ENCODE measurements at places on chromosomes 4 and X.

- peak; percentile 76 for DNase-seq
Measured at GRCh38 chrX:75522565-75523431, at the start of gene ZDHHC15. ZDHHC15 (minus strand) TSS chrX:75523037; CDS start chrX:75523024, 13 bp downstream.

DNA sequence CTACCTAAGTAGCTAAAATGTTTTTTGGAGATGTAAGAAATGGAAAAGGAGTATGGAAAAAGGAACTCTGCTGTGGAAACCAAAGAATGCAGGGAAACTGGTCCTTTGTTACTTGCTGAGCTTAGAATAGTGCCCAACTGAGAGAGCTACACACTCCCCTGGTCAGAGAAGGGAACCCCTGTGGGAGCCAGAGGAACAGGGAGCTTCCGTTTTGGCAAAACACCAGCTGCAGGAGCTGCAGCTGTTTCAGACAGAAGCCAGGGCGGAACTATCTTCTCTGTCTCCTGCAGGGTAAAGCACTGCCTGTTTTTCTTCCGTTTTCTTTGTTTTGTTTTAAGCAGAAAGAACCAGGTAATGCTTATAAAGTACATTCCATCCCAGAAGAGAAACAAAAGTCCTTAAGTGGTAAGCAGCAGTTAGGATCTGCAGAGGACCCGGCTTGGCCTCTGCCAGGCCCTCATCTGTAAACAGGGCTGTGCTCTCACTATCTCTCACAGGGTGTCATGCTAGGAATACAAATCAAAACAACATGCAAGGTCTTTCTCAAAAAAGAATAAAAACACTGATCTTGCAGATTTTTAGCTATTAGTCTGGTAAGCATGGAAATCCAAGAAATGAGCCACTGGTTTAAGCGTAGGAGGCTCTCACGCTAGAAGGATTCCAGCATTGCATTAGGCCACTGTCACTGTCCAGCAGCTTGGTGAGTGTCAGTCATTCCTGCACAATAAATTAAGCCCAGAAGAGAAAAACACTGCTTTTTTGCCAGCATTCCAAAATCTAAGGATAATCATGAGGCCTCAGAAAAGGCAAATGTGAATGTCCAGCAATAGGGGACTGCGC, 76.1 kb downstream of the CHST7 start:
- no peak for DNase-seq

DNA sequence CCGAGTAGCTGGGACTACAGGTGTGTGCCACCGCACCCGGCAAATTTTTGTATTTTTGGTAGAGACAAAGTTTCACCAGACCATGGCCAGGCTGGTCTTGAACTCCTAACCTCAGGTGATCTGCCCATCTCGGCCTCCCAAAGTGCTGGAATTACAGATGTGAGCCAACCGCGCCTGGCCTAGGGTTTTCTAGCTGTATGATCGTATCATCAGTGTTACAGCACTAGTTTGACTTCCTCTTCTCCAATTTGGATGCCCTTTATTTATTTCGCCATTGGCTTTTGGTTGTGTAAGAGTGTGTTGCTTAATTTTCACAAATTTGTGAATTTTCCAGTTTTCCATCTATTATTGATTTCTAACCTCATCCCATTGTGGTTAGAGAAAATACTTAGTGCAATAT, 5.2 kb downstream of the TKTL1 start:
- no peak for DNase-seq

DNA sequence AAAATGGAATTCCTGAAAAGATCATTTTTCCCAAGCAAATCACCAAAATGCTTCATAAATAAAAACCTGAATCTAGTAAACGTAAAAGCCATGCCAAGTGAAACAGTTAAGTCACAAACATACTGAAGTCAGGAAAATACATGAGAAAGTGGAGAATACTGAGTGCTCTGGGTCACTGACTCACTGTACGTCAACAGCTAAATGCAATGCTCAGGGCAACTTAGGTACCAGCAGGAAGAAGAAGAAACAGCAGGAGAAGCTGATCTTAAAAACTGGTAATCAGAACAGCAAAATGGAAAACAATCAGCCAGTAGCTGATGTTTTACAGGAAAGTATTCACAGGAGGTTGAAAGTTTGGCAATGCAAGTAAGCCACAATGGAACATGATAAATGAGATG, 252.6 kb upstream of the ETNPPL start:
- no peak for DNase-seq

- DNase-seq, result no peak
Measured at GRCh38 chr4:20512033-20512792, 188.0 kb upstream of the PACRGL start.

- no peak for DNase-seq
Measured at GRCh38 chrX:152177497-152178269, 39.3 kb upstream of the MAGEA10 start.

GRCh38 chr4:112511093-112511802, 4.7 kb downstream of the NEUROG2 start:
- no peak for DNase-seq

GRCh38 chrX:69808375-69808774, 192.5 kb downstream of the EDA start:
- no peak for DNase-seq

GRCh38 chr4:152044331-152045036, 283.7 kb upstream of the GATB start:
- DNase-seq, result no peak

GRCh38 chrX:123884809-123885408, 25.1 kb downstream of the XIAP start:
- DNase-seq, result no peak

- no peak for DNase-seq
Measured at GRCh38 chr4:791898-792625, 33.9 kb downstream of the CPLX1 start.

- peak; percentile 81 for DNase-seq
Measured at GRCh38 chrX:65581661-65582339, 47.2 kb upstream of the LAS1L start.

DNA sequence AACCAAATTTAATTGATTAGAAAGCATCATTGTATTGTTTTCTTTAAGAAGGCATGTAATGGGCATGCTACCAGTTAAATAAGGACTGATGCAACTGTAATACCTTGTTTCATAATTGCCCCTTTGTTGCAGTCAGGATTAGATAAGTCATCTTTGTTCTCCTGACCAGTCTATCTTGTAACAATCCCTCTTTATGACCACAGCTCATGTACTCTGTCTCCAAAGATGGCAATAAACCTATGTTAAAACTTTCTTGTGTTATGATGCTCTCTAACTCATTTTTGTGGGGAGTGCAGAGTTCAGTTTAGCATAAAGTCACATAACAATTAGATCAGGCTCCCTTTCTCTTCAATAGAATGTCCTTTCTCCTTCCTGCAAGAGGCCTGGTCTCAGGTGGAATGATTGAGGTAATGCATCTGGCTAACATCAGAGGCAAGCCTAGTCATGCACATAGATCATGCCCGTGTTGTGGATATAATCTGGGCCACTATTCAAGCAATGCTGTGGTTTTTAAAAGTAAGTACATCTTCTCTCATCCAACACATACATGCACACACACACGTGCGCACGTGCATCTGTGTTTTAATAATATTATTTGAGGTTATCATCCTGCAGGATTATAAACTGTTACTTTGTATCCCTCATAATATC, 45.6 kb downstream of the TMEM154 start:
- no peak for DNase-seq

- DNase-seq, result no peak
Measured at GRCh38 chrX:131199091-131199490, 90.0 kb downstream of the IGSF1 start.

- no peak for DNase-seq
Measured at GRCh38 chrX:55161581-55161980, 58.6 kb upstream of the PAGE5 start.

Measured in activated CD8-positive, alpha-beta memory T cell treated with anti-CD3 and anti-CD28 coated beads for 24 hours (primary cell).